Right forelimb (tissue), 1 donor: ENCODE measurements at places on chromosomes 13 and 19.

GRCh38 chr13:46340011-46340410 lies 47.0 kb downstream of the RUBCNL start:
- no peak for DNase-seq

DNA sequence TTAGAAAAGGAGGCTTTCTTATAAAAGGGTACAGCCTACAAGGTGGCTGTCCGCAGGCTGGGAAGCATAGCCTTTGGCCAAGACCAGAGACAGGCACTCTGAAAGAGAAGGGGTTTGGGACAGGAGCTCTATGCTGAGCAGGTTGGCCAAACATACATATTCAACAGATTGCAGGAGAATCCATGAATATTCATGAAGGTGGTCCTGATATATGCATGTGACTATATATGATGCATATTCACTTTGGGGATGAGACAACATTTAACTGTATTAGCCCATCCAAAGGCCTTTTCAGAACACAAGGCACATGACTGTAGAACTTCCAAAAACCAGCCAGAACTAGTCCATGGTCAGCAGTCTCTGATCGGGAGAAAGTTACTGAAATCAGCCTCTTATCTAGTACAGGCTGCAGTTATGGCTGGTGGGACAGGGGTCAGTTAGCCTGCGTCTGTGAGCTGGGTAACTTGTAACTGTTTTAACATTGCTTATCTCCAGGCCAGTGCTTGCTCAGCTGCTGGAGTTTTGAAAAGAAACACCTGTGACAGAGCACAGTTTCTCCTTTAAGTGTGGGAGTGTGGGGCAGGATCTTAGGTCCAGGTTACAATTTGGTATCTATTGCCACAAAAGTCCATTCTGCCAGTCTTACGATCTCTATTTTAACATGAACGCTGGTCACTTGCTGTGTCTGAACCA lies 924.2 kb downstream of the UQCRFS1 start:
- no peak for DNase-seq

DNA sequence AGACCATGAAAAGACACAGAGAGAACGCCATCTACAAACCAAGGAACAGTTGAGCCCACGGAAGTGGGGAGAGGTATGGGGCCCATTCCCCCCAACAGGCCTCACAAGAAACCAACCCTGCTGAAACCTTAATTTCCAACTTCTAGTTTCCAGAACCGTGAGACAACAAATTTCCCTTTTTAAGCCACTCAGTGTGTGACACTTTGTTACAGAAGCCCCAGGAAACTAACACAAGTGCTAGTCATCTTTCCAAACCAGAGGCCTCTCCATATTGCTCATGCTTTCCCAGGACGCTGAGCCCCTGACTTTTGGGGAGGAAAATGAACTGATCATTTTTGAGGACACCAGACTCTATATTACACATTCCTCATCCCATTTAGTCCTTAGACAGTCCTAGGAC lies 186.8 kb downstream of the NUFIP1 start:
- no peak for DNase-seq

- DNase-seq: no peak
These were observed 45.8 kb downstream of the GGACT start for GRCh38 chr13:100542826-100543156.

DNA sequence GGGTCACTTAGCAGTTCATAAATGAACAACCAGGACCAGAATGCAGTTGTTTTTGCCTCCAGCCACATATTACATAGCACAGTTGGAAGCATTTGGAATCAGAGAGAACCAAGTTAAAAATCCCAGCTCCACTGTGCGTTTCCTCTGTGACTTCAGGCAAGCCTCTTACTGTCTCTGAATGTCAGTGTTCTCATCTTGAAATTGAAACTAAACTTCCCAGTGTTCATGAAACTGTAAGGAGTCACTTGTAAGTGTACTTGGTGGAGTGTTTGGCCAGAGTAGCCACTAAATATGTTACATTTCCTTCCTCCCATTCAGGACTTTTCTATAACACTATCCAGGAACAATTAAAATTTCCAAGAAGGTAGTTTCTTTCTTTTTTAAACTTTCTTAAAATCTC lies 276.8 kb downstream of the KCNRG start:
- no peak for DNase-seq

DNA sequence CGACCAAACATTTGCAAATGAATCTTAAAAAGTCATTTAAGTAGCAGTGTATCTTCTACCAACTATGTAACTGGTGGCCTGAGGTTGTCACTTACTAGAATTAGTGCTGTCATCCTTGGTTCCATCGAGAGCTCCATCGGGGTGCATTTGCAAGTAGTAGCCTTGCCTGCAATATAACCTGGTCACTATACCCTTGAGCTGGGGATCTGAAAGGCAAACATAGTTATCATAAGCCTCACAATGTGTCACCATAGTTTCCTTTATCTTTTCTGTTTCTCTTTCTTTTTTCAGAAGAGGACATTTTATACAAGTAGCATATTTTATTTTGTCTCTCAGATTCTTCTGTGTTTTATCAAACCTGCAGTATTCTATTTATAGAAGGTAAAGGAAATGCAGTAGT lies 422.6 kb downstream of the ITGBL1 start:
- no peak for DNase-seq

DNA sequence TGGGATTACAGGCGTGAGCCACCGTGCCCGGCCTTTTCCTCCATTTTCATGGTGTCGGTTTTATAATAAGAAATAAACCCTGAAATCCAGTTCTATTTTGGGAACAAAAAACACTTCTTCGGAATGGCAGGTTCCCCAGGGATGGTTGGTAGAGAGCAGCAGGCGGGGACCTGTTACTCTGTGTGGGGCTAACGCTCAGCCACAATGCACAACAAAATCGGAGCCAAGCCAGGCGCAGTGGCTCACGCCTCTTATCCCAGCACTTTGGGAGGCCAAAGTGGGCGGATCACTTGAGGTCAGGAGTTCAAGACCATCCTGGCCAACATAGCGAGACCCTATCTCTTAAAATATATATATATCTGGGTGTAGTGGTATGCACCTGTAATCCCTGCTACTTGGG lies 5.7 kb downstream of the TBXA2R start:
- no peak for DNase-seq

DNA sequence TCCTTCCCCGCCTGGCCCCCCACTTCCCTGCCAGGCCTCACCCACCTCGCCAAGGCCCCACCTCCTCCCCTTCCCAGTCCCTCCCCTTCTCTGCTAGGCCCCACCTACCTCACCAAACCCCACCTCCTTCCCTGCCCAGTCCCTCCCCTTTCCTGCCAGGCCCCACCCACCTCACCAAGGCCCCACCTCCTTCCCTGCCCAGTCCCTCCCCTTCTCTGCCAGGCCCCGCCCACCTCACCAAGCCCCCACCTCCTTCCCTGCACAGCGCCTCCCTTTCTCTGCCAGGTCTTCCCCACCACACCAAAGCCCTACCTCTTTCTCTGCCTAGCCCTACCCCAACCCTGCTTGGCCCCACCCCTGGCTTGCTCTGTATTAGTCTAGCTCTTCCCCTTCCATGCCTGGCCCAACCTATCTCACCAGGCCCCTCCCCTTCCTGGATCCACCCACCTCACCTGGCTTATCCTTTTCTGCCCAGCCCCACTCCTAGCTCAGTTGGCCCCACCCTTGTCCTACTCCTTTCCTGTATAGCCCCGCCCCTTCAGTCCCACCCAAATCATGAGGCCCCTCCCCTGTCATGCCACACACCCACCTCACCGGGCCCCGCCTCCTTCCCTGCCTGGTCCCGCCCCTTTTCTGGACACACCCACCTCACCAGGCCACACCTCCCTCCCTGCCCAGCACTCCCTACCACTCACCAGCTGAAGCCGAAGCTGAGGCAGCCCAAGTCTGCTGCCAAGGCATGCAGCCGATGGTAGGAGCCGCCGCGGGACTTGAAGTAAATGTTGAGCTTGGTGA lies 16.2 kb downstream of the CERS1 start:
- DNase-seq: no peak

DNA sequence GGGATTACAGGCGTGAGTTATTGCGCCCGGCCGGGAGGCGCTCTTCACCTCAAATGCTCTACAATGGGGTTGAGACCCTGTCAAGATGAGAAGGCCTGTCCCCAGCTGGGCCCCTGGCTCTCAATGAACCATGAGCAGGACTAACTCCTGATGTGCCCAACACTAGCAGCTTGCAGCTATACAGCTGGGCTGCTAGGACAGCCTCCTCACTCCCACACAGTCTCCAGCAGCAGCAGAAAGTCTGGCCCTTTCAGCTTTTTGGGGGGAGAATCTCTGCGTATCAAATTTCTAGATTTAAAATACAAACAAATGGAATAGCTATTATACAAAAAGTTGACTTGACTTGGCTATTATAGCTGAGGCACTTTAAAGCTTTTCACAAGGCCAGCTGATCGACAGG lies 30.2 kb downstream of the TMTC4 start:
- DNase-seq: no peak

GRCh38 chr19:58304255-58304654 lies 922 bp upstream of the ERVK3-1 start:
- DNase-seq: no peak

- no peak for DNase-seq
These were observed 90.8 kb downstream of the SLC7A1 start for GRCh38 chr13:29504691-29505090.

DNA sequence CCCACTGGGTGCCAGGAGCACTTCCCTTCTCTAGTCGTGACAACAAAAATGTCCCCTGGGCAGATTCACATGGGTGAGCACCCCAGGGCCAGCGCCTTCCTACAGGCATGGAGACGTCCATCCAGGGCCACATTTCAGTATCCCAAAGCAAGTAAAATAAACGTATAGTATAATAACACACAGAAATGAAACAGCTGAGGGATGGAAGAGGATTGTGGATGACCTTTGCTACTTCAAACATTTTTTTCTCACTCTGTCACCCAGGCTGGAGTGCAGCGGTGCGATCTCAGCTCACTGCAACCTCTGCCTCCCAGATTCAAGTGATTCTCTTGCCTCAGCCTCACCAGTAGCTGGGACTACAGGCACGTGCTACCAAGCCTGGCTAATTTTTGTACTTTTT lies 28.2 kb downstream of the CILP2 start:
- no peak for DNase-seq

DNA sequence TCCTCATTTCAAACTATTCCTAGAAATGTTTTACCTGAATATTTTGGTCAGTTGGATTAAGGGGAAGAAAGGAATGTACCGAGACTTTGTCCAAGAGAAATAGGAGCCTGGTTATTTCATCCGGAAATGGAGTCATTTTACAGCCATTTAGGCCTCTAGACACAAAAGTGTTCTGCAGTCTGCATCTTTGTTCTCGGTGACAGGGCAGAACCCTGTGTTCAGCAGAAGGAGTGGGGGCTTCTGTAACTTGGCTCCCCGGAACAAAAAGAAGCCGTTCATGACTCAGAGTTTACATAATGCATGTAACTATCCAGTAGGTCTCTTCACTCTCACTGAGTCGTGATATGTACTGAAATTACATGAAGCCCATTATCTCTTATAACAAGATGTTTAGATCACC lies 21.6 kb upstream of the FNDC3A start:
- DNase-seq: no peak

DNA sequence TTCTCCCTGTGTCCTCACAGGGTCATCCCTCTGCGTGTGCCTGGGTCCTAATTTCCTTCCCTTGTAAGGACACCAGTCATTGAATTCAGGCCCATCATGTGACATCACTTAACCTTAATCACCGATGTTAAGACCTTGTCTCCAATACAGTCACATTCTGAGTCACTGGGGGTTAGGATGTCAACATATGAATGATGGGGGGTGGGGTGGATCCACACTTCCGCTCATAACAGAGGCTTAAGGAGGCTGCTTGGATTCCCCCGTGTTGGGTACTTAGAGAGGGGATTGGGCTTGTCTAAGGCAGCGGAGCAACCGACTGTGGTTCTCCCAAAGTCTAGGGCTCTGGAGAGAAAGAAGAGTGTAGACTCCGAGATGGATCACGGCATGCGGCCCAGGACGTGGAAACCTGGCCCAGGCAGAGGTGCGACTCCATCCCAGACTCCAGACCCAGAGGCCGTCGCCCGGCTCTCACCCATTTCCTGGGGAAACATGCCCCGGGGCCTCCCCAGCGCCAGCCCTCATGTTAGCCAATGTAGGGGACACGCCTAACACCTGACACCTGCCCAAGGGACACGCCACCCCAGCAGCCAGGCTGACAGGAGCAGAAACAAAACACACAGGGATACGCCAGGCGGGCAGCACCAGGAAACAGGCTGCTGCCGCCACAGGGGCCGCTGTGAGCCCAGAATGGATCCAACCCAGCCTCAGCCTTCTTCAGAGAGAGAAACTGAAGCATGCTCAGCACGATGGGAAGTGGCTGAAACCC lies 17.1 kb upstream of the IGLON5 start:
- DNase-seq: no peak

GRCh38 chr19:6204866-6205723 lies 69.6 kb downstream of the ACSBG2 start:
- DNase-seq: no peak

GRCh38 chr13:110258876-110259631 lies 47.9 kb downstream of the COL4A1 start:
- DNase-seq: no peak

GRCh38 chr13:45932676-45933075 lies 81.1 kb upstream of the SIAH3 start:
- no peak for DNase-seq

DNA sequence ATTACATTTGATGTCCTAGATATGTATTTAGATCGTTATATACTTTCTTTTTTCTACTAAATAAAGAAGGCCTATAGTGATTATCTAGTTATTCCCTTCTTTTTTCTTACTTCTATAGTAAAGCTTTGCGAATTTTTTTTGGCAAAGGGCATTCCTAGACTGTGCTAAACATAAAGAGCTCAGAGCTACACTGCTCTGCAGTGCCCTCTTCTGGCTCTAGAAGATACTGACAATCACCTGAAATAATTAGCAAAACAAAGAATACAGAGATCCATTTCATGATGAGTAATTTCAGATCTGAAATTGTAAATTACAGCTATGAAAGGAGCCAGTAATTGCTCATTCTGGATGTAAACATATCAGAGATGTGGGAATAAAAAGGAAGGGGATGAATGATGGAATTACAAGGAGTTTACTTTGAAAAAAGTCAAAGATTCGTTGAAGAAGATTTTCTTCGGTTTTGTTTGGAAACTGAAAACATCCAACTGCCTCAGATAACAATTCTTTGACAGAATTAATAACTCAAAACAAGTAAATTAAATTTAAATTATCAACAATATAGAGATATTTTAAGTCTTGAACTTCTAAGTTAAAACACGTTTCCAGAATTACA lies 288.5 kb downstream of the NALCN start:
- no peak for DNase-seq

DNA sequence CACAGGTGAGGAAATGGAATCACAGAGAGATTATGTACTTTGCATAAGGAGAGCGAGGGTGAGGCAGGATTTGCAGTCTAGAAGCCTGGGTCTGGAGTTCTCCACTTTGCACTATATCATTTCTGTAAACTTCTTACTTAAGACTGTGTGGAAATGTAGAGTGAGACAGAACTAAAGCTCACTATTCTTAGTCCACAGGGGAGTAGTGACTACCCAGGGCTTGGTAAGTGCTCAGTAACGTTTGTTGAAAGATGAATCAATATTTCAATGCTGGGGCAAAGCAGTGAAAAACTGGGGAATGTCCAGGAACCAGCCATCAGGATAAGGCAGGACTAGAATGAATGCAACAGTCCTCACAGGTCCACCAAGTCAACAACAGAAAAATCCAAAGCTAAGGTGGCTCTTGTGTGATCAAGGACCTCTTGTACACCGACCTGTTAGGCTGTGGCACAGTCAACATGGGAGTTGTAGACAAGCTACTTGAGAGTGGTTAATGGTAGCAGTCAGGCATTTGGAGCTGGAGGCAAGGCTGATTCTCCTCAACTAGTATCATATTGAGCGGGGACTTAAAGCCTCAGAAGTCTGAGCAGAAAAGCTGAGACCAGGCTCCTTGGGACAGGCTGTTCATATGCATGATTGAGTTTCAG lies 929 bp upstream of the TNFSF13B start:
- no peak for DNase-seq

GRCh38 chr13:79373916-79374315 lies 32.1 kb downstream of the RBM26 start:
- DNase-seq: no peak
